ENCODE measurements at places on chromosomes 6 and 20.
A peak's percentile ranks its signal among the peaks of the same experiment; 100 is the strongest.

DNA sequence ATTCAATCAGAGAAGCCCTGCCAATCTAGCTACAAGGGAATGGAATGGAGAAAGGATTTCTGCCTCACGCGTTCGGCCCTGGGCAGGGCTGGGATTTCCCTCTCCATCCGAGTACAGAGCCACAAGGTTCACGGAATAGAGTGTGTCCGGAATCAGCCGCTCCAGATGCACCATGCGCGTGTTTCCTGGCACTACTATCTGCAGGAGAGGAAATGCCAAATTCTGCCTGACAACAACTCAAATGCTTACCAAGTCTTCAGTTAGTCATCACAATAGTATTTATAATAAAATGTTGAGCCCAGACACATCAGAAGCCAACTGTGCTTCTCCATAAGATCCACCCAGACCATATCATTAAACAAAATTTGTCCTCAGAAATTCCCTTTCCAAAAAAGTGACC, 75.1 kb downstream of the COL12A1 start:
- no peak for DNase-seq

- no peak for DNase-seq
Observed at GRCh38 chr20:63618291-63618980, 8.5 kb downstream of the GMEB2 start.

DNA sequence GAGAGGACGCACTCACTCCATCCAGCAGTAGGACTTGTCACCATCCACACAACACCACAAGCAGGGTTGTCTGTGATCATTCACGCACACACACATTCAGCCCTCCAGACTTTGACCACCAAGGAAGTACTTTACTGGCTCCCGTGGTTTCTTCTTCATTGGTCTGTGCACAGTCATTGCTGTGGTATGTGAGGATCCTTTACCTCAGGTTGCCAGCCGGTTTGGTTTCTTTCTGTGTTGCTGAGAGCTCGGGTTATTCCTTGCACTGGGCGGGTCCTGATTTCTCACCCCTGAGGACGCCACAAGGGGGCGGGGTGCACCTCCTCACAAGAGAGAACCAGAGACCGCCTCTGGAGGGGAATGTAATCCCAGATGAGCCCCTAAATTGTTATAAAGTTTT, 11.2 kb downstream of the SLC35A1 start:
- no peak for DNase-seq

GRCh38 chr6:68758559-68758958, 123.5 kb downstream of the ADGRB3 start:
- no peak for DNase-seq

DNA sequence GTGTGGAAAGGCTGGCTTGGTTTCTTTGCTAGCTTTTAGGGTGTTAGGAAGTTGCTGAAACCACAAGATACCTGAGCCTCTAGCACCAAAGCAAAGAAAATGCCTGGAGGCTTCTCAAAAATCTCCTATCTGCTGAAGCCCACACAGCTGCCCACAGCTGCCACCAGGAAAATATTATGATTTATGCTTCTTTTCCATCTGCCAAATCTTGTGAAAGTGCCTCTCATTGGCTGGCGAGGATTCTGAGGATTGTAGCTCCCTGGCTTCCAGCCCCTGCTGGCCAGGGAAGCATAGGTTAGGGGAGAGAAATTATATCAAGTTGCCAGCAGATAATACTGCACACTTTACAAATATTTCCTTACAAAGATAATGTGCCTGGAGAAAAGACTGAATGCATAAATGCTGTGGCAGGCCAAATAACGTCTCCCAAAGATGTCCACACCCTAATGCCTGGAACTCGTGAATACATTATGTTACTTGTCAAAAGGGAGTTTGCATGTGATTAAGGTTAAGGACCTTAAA, 98.4 kb downstream of the MRPL14 start:
- no peak for DNase-seq

GRCh38 chr6:20998748-20999448, 464.6 kb downstream of the CDKAL1 start:
- DNase-seq: no peak

- DNase-seq: peak; percentile 54
Observed at GRCh38 chr6:144064402-144065212, 30.8 kb downstream of the SF3B5 start.

- no peak for DNase-seq
Observed at GRCh38 chr6:135637701-135638100, 140.2 kb upstream of the AHI1 start.

- no peak for DNase-seq
Observed at GRCh38 chr6:90343576-90343975, 46.9 kb upstream of the BACH2 start.

All from germinal center (tissue), 1 donor.